Neural progenitor cell (in vitro differentiated cells): ENCODE measurements at places on chromosomes 16 and 17. TPM values are rescaled to one million over a fixed set of nuclear protein-coding genes. Genes with fewer than 3 reads are reported as not detected.

PYY gene
- total RNA-seq, result 0.40 TPM in 1 of 2 replicates, not detected in the other

ADCY9 gene
- 1.2 and 3.4 TPM in 2 replicates for total RNA-seq

HOXB6 gene
- not detected in 2 replicates for total RNA-seq

DNA sequence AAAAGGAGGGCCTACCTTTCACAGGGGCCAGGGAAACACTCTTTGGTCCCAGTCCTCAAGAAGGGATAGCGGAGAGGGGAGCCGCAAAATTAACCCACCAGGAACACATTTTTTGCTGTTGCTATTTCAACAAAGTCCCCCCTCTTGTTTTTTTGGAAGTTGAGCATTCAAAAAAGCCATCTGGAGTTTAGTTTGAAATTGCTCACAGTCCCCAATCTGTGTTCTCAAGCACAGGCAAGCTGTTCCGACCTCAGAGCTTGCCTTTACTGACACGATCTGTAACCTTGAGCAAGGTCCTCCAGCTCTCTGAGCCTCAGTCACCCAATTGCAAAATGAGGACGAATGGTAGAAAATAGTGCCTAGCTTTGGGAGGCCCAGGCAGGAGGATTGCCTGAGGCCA lies 131.1 kb downstream of the ZNF423 start:
- H3K27me3 ChIP-seq, result no peaks in the 10 kb centered on the region
- no peak overlapping the region for H3K4me3 ChIP-seq
- peaks cover 2% of the 10 kb centered on the region for H3K36me3 ChIP-seq
- no peaks in the 10 kb centered on the region for H3K4me1 ChIP-seq

DNA sequence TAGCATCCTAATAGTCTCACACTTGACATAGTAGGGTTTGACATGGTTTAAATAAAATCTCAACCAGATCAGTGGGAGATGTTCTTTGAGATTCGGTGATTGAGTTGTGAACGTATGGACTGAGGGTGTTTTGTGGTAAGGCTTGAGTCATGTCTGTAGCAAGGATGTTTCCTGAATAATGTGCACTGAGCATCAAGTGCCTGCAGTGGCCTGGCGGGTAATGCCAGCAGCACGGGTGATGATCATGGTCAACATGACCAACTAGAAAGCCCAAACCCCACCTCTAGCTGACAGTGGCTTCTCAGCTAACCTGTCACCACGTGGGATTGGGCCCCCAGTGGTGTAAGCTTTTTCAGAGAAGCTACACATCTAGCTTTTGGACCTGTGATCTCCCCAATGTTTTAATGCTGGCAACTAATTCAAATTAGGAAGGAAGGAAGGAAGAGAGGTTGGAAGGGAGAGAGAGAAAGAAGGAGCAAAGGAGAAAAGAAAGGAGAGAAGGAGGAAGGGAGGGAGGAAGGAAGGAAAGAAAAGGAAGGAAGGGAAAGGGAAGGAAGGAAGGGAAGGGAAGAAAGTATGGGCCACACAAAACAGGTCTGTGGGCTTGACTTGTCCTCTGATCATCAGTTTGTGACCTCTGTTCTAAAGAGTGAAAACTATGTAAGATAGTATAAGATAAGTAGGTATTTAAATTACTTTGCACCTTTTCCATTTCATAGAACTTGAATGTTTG lies 55.4 kb downstream of the WWOX start:
- no peaks in the 10 kb centered on the region for H3K36me3 ChIP-seq
- H3K4me3 ChIP-seq, result no peak overlapping the region
- H3K27me3 ChIP-seq, result no peaks in the 10 kb centered on the region
- no peaks in the 10 kb centered on the region for H3K4me1 ChIP-seq
- DNase-seq, result no peak
- no peak overlapping the region for H3K27ac ChIP-seq

MKS1 gene
- total RNA-seq, result 25.8 and 30.0 TPM in 2 replicates

MT4 gene
- total RNA-seq, result not detected in 2 replicates

DNA sequence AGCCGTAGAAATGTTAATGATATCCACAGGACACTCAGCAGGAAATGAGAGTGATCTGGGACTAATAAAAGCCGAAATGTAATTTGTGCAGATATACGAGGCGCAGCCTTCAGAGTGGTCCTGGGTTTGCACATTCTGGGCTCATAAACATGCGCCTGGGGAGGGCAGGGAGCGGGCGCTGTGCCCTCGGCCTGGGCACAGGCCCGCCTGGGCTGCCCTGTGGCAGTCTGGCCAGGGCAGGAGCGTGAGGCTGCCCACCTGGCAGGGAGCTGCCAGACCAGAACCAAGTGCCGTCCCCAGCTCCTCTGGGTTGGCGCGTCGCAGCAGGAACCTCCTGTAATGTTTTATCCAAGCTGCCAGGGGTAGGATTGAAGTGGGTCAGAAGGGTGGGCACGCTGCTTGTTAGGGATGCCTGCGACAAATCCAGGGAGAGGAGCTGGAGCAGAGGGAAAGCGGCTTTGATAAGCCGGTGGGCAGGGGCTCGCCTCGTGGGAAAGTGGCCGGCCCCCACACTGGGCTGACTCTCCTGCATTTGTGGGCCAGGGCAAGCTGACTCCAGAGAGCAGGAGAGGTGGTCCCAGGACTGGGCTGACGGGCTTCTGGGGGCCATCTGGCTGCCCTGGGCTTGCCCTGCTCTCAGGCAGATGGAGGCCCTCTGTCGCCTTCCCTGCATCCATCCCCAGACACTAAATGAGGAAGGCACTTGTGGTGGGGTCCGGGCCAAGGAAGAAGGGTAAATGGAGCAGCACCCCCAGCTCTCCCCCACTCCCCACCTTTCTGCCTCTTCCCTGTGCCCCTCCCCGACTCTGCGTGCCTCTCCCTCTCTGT lies 45.9 kb downstream of the SREBF1 start:
- no peak overlapping the region for H3K27ac ChIP-seq
- DNase-seq, result no peak
- no peaks in the 10 kb centered on the region for H3K36me3 ChIP-seq
- peaks cover 8% of the 10 kb centered on the region for H3K27me3 ChIP-seq

DNA sequence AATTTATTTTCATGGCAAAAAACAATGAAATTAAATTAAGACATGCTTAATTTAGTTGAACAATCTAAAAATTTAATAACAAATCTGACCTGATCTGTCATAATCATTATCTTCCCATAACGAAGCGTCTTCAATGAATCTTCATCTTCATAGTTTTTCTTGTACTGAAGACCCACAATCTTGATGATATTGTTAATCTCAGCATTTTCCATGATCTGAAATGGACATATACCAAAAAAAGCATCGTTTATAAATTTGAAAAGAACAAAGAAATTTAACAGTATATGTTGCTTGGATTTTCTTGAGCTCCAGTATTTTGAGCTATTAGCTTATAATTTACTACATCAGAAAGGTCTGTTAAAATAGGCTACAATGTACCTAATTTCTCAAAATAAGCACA lies 10.2 kb downstream of the TOP2A start:
- peaks cover 75% of the 10 kb centered on the region for H3K36me3 ChIP-seq
- no peak overlapping the region for H3K27ac ChIP-seq
- DNase-seq, result no peak
- H3K4me3 ChIP-seq, result no peak overlapping the region

DNA sequence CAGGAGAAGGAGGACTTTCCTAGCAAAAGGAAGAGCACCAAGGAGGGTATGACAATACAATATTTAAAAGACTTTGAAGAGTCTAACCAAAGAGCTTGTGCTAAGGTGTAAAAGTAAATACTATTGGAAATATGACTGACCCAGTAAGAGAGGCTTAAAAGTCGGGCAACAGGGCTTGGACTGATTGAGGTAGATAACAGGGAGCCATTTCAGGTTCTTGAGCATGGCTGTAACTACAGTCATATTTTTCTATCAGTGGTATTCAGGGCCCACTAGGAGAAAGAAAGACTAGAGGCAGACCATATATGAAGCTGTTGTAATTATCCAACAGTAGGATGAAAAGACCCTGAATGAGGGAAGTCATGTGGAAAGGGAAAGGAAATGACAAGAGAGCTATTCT lies 62.3 kb downstream of the SMURF2 start:
- H3K27ac ChIP-seq, result no peak overlapping the region
- no peaks in the 10 kb centered on the region for H3K27me3 ChIP-seq
- no peak for DNase-seq
- no peaks in the 10 kb centered on the region for H3K36me3 ChIP-seq

DNA sequence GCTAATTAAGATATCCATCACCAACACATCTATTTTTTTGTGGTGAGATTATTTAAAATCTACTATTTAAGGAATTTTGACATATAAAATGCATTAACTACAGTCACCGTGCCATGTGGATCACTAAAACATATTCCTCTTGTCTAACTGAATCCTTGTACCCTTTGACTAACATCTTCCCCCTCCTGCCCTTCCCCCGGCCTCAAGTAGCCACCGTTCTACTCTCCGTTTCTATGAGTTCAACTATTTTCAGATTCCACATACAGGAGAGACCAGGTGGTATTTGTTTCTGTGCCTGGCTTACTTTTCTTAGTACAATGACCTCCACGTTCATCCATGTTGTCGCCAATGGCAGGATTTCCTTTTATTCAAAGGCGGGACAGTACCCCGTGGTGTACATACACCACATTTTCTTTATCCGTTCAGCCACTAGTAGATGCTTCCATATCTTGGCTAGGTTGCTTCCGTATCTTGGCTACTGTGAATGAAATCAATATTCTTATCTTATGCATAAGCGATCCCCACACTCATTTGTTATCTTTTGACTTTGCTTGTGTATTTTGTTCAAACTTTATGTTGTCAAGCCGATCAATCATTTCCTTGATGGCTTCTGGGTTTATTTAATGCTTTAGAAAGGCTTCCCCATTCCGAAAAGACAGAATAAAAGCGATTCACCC lies 134.7 kb downstream of the KCNJ12 start:
- peaks cover 39% of the 10 kb centered on the region for H3K27me3 ChIP-seq
- peak overlapping the region; percentile 52 for H3K4me3 ChIP-seq
- no peaks in the 10 kb centered on the region for H3K36me3 ChIP-seq
- peak; percentile 24 for DNase-seq
- H3K4me1 ChIP-seq, result peaks cover 8% of the 10 kb centered on the region

TOM1L1 gene
- 83.8 and 107 TPM in 2 replicates for total RNA-seq

MYO15A gene
- total RNA-seq, result 1.2 and 5.4 TPM in 2 replicates

SPNS3 gene
- total RNA-seq, result not detected in 2 replicates

DNA sequence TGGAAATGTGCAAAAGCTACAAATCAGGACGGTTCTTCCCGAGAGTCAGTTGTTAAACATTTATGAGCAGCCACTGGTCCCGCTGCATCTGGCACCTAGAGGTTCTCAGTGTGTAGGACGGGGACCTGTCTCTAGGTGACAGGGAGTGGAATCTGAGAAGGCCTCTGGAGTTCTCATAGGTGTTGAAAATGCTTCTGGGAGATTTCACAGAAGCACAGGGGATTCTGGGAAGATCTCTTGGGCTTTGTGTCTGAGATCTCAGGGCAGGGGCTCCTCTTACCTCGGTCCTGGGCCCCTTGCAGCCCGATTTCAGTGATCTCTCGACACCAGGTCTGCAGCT lies 8.9 kb downstream of the ALOX15 start:
- peaks cover 31% of the 10 kb centered on the region for H3K27me3 ChIP-seq
- no peak overlapping the region for H3K27ac ChIP-seq
- H3K4me1 ChIP-seq, result peaks cover 7% of the 10 kb centered on the region
- H3K36me3 ChIP-seq, result no peaks in the 10 kb centered on the region
- no peak for DNase-seq
- no peak overlapping the region for H3K4me3 ChIP-seq

DNA sequence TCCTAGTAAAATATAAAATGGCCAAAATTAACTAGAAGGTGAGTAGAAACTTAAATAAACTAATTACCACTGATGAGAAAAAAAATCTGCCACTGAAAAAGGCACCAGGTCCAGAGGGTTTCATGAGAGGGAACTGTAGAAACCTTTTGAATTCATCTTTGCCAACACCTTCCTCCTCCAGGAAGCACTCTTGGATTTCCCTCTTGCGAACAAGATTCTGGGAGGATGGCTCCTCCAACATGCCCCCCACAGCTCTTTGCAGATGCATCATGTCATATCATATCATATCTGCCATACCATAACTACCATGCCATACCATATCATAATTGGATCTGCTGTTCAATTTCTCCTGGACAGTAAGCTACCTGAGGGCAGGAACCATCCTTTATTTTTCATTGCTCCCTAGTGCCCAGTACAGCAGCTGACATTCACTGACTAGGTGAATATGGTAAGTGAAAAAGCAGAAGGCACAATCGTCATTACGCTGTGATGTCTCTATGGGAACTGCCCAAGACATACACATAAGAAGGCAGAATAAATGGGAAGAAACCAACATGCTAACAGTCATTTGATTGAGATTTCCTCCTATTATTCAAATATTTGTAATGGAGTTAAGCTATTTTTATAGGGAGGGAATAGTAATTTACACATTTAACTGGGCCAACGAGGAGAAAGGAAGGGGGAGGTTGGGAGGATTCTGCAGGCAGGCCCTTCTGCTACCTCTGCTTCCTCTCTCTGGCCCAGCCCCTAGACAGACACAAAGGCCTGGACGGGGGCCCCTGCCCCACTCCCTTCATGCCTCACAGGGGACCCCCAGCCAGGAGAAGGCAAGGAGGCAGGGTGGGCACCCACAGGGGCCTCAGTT lies 110.1 kb upstream of the SMURF2 start:
- H3K27ac ChIP-seq, result no peak overlapping the region
- no peaks in the 10 kb centered on the region for H3K36me3 ChIP-seq
- H3K4me1 ChIP-seq, result peaks cover 6% of the 10 kb centered on the region
- H3K27me3 ChIP-seq, result peaks cover 27% of the 10 kb centered on the region

CRLF3 gene
- total RNA-seq, result 27.0 and 43.8 TPM in 2 replicates

GP1BA gene
- total RNA-seq, result not detected in 2 replicates

DNA sequence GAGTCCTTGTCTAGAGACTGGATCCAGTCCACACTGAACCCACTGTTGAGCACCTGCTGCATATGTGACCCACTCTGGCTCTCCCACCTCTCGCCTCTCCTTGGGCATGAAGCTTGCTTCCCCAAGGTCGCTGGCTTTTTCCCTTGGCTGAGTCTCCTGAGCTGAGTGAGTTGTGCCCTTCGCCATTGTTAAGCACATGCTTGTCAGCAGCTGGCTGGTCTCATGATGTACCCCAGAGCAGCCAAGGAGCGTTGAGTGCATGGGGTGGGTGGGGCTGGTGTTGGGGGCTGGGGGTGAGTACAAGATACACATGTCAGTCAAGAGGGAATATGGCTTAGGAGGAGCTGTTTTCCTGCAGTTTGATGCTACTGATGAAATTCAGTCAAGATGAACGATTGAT lies 165.6 kb downstream of the SNX29 start:
- no peaks in the 10 kb centered on the region for H3K36me3 ChIP-seq
- no peak overlapping the region for H3K4me3 ChIP-seq
- peaks cover 10% of the 10 kb centered on the region for H3K27me3 ChIP-seq
- no peak overlapping the region for H3K27ac ChIP-seq
